ENCODE measurements at places on chromosomes 7 and 10. TPM values are rescaled to one million over a fixed set of nuclear protein-coding genes. Genes with fewer than 3 reads are reported as not detected.

GRB10 gene
- total RNA-seq = 8.3 TPM

PTPRN2 gene
- 1.7 TPM for total RNA-seq

ZNF853 gene
- 2.1 TPM for total RNA-seq

GSAP gene
- 15.6 TPM for total RNA-seq

MKX gene
- not detected for total RNA-seq

OR6V1 gene
- not detected for total RNA-seq

IL6 gene
- not detected for total RNA-seq

GRCh38 chr10:101094121-101094879 lies 32.5 kb downstream of the KAZALD1 start:
- DNase-seq = no peak
- H3K36me3 ChIP-seq = no peaks in the 10 kb centered on the region
- H3K27ac ChIP-seq = no peak overlapping the region
- H3K4me3 ChIP-seq = no peak overlapping the region
- H3K4me1 ChIP-seq = peaks cover 22% of the 10 kb centered on the region

DNA sequence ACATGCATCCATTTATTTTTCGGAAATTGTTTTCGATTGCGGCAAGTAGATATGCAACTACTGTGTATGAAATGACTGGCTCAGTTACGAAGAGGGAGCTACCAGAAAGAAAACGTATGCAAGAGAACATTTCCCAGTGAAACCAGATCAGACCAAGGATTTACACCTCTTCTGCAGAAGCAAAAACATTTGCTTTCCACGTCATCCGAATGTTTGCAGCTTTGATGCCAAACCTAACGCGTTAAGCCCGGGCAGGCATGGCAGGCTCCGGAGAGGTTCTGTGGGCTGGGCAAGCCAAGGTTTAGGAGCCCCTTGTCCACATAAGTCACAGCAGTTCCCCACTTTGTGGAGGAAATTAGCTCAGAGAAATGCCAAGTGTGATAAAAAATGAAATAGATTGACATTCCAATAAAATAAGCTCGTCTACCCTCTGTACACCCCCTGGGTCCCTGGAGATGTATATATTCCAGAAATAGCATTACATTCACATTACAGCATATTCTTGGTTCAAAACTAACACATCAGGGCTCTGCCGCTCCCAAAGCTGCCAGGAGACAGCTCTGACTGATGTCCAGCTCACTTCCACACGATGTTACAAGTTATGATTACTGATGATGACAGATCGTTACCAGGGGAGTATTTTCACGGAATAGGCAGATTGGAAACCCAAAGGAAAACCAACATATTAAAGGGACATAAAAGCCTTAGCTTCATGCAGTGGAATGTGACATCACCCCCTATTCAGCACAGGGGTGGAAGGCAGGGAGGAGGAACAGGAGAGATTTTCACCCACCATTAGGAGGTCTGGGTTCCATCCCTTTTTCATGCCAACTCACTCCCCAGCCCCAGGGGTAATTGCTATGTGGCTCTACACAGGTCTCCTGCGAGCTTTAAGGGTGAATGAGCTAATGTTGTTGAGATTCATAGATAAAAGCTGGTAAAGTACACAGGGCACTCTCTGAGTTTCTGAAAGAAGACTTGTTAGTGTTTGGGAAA lies 81.5 kb downstream of the LYZL1 start:
- H3K4me3 ChIP-seq = no peak overlapping the region
- H3K27ac ChIP-seq = no peak overlapping the region
- no peaks in the 10 kb centered on the region for H3K36me3 ChIP-seq

DNA sequence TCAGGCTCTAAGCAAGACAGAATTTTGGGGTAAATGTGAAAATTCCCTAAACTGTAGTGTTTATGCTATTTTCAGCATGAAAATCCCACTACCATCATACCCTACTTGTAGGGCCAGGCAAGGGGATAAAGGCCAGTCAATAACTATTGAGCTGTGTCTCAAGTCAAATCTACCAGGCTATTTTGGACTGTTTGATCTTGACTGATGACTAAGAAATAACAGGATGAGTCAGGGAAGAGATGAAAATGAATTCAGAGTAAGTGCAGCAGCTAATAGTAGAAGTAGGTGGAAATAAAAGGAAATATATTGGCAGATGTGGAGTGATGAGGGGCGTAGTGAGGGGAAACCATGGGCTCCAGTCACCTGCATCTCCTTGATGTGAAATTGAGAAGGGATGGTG lies 225.8 kb upstream of the PHYHIPL start:
- H3K4me1 ChIP-seq = peaks cover 40% of the 10 kb centered on the region
- no peak overlapping the region for H3K4me3 ChIP-seq
- no peaks in the 10 kb centered on the region for H3K36me3 ChIP-seq
- H3K27me3 ChIP-seq = no peaks in the 10 kb centered on the region

- H3K27me3 ChIP-seq = no peaks in the 10 kb centered on the region
- no peaks in the 10 kb centered on the region for H3K36me3 ChIP-seq
- H3K4me1 ChIP-seq = no peaks in the 10 kb centered on the region
- no peak overlapping the region for H3K4me3 ChIP-seq
These were observed 243.0 kb upstream of the GLI3 start for GRCh38 chr7:42479816-42480633.

DNA sequence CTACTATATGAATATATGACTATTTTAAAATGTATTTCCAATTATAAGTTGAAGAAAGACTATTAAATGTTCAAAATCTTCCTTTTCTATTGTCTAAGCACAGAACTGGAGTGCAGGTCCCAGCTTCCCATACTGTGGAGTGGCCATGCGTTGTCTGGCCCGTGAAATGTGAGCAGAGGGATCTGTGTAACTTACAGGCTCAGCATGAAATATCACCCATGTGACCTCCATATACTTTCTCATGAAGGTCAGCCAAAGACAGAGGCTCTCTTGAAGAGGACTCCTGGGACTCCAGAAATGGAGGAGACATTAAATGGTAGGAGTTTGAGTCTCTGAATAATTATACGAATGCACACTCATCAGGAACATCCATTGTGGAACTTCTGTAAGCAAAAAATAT lies 92.4 kb upstream of the CAV2 start:
- H3K4me3 ChIP-seq = no peak overlapping the region
- H3K27ac ChIP-seq = no peak overlapping the region
- no peaks in the 10 kb centered on the region for H3K27me3 ChIP-seq
- no peaks in the 10 kb centered on the region for H3K4me1 ChIP-seq

GRCh38 chr7:157125376-157126223 lies 13.1 kb upstream of the UBE3C start:
- H3K4me3 ChIP-seq = no peak overlapping the region
- H3K27me3 ChIP-seq = peaks cover 4% of the 10 kb centered on the region
- DNase-seq = no peak
- H3K4me1 ChIP-seq = no peaks in the 10 kb centered on the region
- no peak overlapping the region for H3K27ac ChIP-seq

DNA sequence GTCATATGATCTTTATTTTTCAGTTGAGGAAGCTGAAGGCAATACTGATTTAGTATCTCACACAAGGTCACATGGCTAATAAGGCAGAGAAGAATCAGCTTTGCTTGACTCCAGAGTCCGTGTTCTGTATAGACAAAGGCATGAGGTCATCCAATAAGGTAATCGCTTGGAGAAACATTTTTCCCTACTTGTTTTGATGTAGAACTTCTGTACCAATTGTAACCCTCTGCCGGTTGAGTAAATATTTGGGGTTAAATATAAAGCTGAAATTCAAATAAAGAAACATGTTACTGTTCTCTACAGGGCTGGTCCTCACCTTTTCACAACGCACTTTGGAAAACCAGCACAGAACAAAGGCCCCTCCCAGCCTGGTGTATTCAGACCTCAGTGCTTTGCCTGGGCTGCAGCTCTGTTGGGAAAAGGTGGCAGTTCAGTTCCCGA lies 83.0 kb upstream of the INSYN2A start:
- H3K27me3 ChIP-seq = no peaks in the 10 kb centered on the region
- H3K36me3 ChIP-seq = 0 out of 2 replicates have a peak, but pooled peaks cover 1% of the 10 kb centered on the region
- peak overlapping the region; percentile 69 for H3K27ac ChIP-seq
- 0 out of 2 replicates have a peak overlapping the region, but pooled peaks have one; percentile 26 for H3K4me3 ChIP-seq
- peaks cover 47% of the 10 kb centered on the region for H3K4me1 ChIP-seq

- no peaks in the 10 kb centered on the region for H3K27me3 ChIP-seq
- H3K4me3 ChIP-seq = no peak overlapping the region
- DNase-seq = no peak
These were observed 21.5 kb downstream of the CUX1 start for GRCh38 chr7:101838837-101839483.

GRCh38 chr7:157753713-157754415 lies 417.1 kb downstream of the DNAJB6 start:
- H3K27ac ChIP-seq = no peak overlapping the region
- H3K4me1 ChIP-seq = no peaks in the 10 kb centered on the region
- H3K4me3 ChIP-seq = no peak overlapping the region
- DNase-seq = no peak

DNA sequence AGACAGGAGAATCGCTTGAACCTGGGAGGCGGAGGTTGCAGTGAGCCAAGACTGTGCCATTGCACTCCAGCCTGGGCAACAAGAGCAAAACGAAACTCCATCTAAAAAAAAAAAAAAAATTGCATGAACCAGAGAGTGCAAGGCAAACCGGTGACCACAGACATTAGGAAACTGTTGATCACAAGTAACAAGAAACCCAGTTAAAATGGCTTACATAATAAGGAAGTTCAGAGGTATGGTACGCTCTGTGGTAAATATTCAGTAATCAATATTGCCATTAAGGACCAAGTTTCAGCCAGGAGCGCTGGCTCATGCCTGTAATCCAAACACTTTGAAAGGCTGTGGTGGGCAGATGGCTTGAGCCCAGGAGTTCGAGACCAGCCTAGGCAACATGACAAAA lies 9.2 kb upstream of the NT5C2 start:
- no peaks in the 10 kb centered on the region for H3K36me3 ChIP-seq
- no peak overlapping the region for H3K4me3 ChIP-seq

GRCh38 chr7:17298840-17299482 lies 509 bp downstream of the AHR start:
- peaks cover 31% of the 10 kb centered on the region for H3K4me1 ChIP-seq
- no peaks in the 10 kb centered on the region for H3K27me3 ChIP-seq
- peak overlapping the region; percentile 78 for H3K4me3 ChIP-seq
- H3K36me3 ChIP-seq = no peaks in the 10 kb centered on the region
- peak overlapping the region; percentile 83 for H3K27ac ChIP-seq
- DNase-seq = no peak

GRCh38 chr10:34195364-34196057 lies 619.6 kb downstream of the PARD3 start:
- no peak overlapping the region for H3K4me3 ChIP-seq
- no peaks in the 10 kb centered on the region for H3K27me3 ChIP-seq
- DNase-seq = no peak
- H3K4me1 ChIP-seq = peaks cover 33% of the 10 kb centered on the region

DNA sequence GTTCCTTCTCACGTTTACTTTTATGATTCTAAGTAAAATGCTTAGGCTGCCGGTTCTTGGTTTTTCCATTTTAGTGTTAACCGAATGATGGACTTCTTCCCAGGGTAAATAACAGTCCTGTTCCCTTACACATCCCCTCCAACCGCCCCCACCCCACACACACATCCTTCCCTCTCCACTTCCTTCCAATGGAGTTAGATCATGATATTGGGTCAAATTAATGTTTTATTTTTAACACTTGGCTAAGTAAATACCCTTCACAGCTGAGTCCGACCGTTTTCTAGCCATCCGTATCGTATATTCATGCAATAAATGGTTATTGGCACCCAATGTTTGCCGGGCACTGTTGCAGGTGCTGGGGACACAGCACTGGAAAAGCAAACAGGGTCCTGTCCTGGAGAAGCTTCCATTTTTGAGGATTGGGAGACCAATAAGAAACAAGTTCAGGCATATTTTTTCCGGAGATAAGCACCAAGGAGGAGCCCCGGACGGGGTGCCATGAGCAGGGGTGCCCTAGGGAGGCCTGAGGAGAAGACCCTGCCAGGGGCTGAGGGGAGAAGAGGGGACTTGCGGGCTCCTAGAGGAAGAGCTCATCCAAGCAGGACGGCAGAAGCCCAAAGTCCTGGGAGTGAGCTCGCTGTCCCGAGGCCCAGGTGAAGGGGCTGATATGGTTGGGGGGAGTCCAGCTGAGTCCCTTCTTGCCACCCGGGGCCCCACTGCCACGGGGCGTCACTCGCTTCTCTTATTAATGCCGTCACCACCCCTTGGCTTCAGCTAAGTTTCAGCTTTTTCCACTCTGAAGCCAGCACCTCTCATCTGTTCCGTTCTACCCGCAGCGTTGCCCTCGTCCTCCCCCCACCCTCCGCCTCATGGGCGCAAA lies 126.0 kb upstream of the RET start:
- H3K27ac ChIP-seq = no peak overlapping the region
- H3K4me1 ChIP-seq = peaks cover 7% of the 10 kb centered on the region
- H3K4me3 ChIP-seq = no peak overlapping the region
